ENCODE measurements at places on chromosomes 2 and 18.

DNA sequence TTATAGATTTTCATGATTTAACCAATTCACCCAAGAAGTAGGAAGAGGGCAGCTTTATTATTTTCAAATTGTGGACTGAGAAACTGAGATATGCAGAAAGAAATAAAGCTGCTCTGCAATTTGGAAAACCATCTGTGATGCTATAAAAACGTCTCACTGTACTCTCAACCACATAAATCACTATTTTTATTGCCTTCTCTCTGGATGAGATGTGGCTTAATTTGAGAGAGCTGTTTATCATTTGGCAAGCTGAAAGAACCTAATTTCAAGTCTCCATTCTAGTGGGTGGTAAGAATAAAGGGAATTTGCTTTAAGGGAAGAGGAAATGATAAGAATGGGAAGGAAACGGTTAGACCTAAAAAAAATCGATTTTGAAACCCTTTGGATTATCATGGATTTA lies 49.9 kb upstream of the CYP1B1 start:
- DNase-seq = no peak

DNA sequence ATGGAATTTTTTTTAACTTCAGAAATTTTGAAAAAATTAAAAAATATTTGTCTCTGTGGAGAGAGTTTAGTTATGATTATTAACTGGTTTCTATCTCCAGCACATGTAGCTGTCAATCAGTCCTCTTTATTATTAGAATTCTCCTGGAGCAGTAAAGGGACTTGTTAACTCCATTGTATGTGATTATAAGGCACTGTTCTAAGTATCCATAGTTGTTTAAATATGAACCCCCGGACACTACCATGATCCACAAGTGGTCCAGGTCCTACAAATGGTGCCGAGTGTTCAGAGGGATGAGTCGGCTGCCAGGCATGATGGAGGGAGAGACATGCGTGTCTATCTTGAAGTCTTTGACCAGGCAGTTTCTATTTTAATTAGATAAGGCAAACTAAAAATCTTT lies 492 bp downstream of the CHRNA1 start:
- no peak for DNase-seq

DNA sequence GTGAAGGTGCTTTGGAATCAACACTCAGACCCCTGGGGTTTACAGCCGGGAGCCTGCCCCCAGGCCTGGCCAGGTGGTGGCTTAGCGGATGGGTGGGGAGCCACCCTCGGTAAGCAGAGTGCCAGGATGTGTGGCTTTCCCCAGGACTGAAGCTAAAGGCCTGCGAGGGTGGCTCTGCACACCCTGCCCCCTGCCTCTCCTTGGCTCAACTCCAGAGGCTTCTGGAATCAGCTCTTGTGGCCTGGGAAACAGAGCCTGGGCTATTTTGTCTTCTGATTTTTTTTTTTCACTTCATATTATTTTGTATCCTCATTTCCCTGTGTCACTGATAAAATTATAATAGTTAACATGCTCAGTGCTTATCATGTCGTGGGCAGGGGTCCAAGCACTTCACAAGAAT lies 79.8 kb downstream of the RHOB start:
- DNase-seq = no peak

DNA sequence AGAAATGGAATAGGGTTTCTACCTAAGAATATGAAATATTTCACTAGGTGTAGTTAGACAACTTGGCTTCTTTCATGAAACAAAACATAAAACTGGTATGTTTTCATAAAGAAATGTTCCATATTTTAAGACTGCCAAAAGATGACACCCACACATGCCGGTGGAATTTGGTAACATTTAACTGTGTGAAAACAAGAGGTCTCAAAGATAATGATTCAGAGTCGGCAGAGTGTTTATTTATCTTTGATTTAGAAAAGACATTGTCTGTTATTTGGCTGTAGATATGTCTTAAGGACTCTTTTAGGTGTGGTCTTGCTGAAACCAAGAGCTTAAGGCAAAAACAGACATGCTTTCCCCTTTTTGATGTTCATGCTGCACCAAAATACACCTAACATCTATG lies 63.5 kb upstream of the FN1 start:
- no peak for DNase-seq

DNA sequence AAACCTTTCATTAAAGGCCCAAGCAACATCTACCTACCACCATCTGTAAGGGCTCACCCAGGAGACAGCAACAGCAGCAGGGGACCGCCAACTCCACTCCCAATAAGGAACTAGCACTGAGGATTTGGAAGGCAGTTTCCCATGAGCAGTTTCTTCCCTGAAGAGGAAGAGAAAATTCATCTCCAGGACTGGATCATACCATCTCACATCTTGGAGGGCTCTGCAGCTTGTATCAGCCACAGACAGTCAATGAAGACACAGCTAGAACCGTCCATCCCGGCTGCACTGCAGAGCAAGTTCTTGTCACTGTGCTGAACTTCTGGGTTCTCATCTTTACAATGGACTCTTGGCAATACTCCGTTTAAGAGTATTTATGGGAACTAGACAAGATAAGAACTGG lies 2.8 kb upstream of the GYPC start:
- DNase-seq = no peak

DNA sequence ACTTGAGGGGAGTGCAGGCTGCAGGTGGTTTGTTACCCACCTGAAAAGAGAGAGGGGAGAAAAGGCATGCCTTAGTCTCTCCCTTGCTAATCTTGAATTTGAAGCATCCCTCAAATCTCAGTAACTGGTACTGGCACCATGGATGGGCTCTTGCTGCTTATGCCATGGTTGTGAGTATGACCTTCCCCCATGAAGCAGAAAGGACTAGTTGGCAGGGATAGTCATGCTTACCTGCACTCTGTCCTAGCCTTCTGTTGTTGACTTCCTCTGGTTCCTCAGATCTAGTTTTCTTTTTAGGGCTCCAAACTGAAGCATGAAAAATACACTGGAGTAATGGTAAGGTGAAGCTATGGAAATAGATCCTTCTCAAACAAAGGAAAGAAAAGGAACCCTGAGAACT lies 191.2 kb downstream of the SPAG16 start:
- no peak for DNase-seq

DNA sequence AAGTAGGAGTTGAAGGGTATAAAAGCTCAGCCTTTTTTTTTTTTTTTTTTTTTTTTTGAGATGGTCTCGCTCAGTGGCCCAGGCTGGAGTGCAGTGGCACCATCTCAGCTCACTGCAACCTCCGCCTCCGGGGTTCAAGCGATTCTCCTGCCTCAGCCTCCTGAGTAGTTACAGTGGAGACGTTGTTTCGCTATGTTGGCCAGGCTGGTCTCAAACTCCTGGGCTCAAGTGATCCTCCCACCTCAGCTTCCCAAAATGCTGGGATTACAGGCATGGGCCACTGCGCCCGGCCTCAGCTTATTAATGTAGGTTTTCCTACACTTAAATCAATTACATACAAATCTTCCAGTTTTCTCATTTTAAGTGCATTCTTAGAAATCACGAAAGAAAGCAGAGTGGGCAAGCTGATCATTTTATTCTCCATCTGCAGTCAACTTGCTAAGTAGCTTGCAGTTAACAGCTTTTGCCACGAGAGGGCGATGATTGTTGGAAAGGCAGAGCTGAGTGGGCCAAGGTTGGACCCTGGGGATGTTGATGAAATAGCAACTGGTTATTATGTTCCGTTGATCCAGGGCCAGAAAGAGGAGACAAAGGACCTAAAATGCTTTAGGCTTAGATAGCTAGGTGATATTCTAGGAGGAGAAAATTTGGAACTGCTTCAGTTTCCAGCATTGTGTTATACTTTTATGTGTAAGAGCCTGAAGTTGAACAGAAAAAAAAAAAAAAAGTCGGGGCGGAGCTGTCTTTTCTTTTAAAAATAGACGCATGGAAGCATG lies 234.4 kb upstream of the EPAS1 start:
- peak; percentile 73 for DNase-seq

DNA sequence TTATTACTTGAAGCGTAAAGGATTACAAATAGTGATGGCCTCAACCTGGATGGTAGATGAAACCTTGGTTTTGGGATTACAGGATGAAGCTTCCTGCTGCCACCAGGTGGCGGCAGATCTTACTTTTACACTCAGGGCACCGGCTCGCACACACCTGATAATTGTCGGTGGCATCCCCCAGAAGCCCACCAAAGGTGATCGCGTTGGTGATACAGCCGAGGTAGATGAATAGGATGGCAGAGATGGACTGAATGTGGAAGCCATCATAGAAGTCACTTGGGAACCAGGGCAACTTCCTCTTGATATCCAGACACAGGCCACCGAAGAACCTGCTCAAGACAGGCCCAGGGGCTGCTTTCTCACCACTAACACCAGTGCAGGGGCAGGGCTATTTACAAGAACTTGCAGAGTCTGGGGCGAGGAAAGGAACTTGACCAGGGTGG lies 51.8 kb downstream of the MTHFD2 start:
- DNase-seq = peak; percentile 39

DNA sequence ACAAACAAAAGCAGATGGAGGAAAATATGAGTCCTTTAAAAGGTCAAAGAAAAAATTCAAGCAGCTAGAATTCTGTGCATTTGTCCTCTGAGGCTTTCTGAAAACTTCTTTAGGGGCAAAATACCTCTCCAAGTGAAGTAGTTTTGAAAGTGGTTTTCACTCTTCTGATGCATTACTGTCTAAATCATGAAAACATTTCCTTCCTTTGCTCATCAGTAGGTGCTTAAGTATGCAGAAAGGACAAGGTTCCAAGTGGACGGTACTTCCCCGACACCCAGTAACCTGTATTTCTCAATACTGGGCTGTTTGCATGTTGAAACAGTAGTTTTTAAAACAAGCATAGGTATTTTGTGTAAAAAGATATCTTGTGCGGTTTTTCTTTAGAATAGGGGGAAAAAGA lies 189.1 kb upstream of the ERBB4 start:
- DNase-seq = no peak

- no peak for DNase-seq
Observed at GRCh38 chr2:11102956-11103860, 52.1 kb upstream of the SLC66A3 start.
